Suprapubic skin (tissue), 4 donors: ENCODE measurements at places on chromosomes 2 and 18.

GRCh38 chr2:108553209-108553919 is 19.1 kb downstream of the LIMS1 start:
- no peak for DNase-seq

DNA sequence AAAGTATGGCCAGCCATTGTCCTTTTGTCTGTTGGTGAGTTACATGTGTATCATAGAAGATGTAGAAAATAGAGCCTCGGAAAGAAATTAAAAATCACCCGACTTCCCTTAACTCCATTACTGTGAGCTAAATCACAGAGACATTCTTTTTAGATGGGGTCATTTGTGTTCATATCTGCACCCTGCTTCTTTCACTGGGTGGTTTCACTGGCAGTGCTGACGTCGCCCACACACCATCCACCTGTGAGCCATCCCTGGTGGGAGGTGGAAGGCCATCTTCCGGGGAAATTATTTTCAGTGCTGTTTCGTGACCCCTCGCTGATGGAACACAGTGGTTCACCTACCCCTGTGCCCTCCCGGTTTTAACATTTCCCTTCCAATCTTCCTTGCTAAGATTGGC is 21.2 kb downstream of the SH3BP4 start:
- DNase-seq: no peak

DNA sequence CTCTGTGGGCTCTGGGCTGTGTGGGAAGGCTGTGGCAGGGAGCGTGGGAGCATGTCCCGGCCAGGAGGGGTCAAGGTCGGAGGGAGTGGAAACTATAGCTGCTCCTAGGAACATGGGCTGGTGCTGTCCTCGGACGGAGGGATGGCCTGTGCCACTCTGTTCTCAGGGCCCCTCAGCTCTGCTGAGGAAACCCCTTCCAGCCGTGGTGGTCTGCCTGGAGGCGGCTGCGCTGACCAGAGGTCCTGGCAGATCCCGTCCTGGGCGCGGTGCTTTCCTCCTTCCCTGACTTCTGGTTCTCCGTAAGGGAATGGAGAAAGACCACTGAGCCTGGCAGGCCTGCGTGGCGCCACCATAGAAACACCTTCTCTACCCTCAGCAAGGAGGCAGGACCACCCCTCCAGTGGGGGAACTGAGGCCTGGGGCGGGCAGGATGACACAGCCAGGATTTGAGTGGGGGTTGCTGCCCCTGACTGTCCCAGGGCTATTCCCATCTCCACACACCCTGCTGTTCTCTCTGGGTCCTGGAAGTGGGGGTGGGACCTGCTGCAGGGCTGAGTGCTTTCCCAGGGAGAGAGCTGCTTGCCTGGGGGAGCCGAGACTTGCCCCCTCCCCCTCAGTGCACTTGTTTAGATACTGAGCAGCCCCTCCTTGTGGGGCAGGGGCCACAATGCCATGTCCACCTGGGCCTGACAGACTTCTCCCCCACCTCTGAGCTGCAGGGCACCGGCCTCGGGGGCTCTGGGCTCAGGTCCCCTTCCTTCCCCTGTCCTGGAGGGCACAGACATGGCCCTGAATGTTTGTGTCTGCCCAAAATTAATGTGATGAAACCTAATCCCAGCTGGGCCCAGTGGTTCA is 301.0 kb upstream of the HS6ST1 start:
- DNase-seq: no peak

- DNase-seq: no peak
Observed at GRCh38 chr2:62304429-62305417, 108.8 kb downstream of the B3GNT2 start.

DNA sequence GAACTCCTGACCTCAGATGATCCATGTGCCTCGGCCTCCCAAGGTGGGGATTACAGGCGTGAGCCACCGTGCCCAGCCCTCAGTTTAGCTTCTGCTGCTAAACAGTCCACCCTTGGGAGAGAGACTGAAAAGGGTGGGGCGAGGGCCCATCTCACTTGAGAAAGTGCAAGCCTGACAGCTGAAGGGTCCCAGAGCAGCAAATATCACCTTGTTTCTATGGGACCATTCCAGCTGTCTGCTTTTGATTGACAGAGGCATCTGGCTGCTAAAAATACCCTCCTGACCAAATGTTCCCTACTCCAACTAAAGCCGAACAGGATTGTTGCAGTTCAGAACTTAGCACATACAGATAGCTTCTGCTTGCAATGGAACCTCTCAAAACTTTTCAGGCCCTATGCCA is 436 bp upstream of the SMYD1 start:
- DNase-seq: no peak
